ENCODE measurements at places on chromosomes 13 and 19.
A peak's percentile ranks its signal among the peaks of the same experiment; 100 is the strongest.

DNA sequence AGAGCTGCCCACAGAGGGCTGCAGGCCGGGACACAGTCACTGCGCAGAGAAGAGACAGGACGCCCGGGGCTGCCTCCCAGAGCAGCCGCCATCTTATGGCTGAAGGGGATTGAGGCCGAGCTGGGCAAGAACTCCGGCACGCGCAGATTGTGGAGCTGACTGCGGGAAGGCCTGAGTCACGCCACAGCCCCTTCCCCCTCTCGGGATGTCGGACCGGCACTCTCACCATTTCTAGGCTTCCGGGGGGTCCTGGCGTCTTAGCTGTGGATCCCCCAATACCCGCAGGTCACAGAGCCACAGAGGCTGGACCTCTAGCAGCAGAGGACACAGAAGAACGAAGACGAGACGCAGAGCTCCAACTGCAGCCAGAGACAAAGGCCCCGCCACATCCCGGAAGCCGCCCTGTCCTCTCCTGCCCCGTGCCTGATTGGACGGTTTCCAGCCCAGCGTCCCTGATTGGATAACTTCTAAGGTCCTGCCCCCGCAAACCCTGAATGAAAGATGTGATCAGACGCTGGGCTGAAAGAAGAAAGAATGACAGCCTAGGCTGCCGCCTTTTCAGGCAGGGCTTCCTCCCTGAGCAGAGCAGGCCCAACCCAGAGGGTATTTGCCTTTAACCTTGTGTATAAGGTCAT, at the start of gene ZNF43:
Gene ZNF43, minus strand, starts transcription at position 373 of the 635 bp plus-strand sequence. Its CDS starts 144 bp downstream, at position 229.
- peak; percentile 79 for DNase-seq

GRCh38 chr19:33391631-33392249, 18.2 kb downstream of the CEBPG start:
- DNase-seq = no peak

DNA sequence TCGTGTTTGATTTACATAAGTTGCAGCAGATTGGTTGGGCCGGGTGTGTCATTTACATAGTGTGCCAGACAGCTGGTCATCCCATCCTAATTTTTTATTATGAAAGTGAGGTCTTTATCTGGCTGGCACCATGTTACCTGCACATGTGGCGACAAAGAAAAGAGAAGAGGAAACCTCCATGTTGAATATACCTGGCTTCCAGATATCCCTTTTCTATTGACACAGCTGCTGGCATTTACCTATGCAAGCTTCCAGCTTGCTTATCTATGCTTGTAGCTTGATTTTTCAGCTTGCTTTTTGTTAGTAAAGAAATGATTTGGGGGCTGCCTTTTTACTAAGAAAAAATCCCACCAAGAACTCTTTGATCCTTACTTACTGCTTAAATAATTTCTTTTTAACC, 681.3 kb upstream of the SLITRK1 start:
- DNase-seq = no peak

GRCh38 chr13:26222520-26223046, 469 bp upstream of the RNF6 start:
- no peak for DNase-seq

- DNase-seq = no peak
These were observed 32.0 kb upstream of the TUBGCP3 start for GRCh38 chr13:112619730-112620631.

DNA sequence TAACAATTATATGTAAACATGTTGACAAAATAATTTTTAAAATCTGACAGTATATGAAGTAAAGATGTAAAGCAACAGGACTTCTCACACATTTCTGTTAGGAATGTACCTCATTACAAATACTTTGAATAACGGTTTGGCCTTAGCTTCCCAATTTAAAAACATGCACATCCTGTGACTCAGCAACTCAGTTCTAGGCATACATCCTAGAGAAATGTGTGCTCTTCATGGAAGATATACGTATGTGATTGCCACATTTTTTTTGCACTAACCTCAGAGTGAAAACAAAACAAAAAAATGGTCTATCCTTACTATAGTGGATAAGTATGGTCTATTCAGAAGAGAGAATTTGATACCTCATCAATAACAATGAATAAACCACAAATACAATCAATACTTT, 314.6 kb downstream of the LIG4 start:
- no peak for DNase-seq

DNA sequence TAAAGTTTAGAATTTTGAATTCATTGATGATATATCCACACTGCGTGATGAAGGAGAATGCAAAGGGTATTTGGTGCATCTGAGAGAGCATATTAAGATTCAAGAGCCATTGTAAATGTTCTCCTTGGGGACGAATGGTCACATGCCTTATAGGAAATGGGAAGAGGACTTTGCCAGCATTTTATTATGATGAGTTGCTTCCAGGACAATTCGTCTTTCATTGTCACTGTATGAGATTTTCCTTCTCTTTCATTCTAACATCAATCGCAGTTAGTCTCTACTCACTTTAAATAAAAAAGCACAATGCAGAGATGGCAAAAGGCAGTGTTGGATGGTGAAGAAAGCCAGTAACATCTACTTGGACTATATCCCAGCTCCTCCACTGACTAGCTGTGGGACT, 21.4 kb downstream of the WDFY2 start:
- DNase-seq = no peak

GRCh38 chr19:3360421-3361383, 5.7 kb upstream of the NFIC start:
- DNase-seq = peak; percentile 47

DNA sequence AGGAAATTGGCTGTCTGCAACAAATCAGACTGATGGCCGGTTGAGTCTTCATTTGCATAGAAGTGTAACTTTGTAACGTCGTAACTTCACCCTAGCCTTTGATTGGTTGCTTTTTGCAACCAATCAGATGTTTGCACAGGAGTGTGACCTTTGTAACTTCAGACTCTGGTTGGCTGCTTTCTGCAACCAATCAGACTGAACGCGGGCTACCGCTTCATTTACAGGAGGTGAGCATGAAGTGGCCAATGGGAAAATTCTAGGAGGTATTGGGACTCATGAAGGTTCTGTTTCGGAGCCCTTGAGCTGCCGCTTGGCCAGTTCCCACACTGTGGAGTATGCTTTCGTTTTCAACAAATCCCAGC, 441 bp upstream of the ZNF559 start:
- no peak for DNase-seq

DNA sequence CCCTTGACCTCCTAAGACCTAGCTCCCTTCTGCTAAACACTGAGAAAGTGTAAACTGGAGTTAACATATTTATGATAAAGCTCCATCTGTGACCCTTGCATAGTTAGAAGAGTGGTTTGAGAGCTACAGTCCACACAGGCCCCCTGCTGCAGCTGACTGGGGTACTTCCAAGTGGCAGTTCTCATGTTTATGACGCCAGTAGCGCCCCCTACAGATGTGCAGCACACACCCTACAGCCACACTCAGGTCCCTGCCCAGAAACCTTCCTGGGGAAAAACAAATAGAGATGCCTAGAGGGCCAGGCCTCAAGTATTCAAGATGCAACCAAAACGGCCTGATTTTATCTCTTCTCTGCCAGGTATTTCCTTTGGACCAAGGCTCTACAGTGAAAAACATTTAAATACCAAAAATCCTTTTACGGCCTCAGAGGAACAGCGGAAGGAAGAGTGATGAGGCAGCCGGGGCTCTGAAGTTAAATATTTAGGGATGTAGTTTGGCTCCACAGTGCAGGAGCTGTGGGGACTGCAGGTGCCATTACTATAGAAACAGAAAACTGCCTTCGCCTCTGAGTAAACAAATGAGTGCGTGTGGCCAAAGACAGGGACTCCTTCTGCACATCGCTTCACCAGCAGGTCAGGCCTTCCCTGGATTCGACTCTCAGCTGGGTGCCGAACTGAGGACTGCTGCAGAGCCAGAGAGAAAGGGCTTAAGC, 553.1 kb downstream of the EFNB2 start:
- no peak for DNase-seq

- no peak for DNase-seq
These were observed 9.6 kb downstream of the SH3GL1 start for GRCh38 chr19:4390567-4391305.

- DNase-seq = peak; percentile 89
These were observed 13.7 kb upstream of the GPR183 start for GRCh38 chr13:99320693-99321481.

DNA sequence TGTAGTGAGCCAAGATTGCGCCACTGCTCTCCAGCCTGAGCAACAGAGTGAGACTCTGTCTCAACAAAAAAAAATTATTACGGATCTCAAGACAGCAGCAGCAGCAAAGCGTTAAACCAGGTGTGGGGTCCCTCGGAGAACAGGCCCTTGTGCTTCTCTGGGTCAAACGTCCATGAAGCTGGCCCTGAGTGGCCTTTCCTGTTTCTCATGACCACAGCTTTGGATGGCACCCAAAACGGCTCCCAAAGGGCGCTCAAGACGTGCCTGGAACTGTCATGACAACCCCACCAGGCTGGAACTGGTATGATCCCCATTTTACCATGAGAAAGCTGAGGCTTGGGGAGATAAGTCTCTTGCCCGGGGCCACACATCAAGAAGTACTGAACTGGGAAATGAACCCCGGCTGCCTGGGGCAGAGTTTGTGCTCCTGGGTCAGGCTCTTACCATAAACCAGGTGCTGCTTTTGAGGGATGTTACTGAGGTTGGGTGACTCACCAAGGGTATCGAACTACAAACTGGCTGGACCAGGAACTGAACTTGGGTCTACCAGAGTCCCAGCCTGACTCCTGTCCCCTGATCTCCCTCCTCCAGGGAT, 11.6 kb upstream of the SAMD1 start:
- DNase-seq = no peak

DNA sequence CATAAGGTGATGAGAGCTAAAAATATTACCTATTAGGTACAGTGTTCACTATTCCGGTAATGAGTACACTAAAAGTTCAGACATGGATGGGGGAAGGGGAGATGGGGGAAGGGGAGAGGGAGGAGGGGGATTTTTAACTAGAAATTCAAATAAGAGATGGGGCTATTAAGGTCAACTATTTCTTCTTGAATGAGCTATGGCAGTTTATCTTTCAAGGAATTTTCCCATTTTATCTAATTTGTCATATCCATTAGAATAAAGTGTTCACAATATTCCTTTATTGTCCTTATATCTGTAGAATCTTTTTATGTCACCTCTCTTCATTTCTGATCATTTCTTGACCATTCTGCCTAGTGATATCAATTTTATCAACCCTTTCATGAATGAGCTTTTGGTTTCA, 362.4 kb downstream of the SUCLA2 start:
- DNase-seq = no peak

DNA sequence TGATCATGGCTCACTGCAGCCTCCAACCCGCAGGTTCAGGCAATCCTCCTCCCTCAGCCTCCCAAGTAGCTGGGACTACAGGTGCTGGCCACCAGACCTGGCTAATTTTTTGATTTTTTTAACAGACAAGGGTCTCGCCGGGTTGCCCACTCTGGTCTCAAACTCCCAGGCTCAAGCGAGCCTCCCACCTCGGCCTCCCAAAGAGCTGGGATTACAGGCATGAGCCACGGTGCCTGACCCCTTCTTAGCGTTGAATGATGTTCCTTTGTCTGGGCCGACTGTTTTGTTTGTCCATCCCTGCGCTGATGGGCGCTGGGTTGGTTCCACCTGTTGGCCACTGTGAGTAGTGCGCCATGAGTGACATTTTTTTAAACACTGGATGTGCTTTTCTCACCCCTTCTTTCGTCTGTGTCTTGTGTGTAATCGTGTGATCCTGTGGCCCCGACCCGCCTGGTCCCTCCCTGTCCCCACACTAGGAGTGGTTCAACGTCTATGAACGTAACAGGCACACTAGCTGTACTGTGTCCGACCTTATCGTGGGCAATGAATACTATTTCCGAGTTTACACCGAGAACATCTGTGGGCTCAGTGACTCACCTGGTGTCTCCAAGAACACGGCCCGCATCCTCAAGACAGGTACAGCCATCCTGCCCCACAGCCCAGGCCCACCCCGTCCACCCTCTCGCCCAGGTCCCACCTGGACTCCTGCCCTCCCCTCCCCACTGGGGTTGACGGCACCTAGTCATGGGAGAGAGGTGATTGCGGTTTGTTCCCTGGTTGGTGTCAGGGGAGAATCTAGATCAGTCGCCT, 15.0 kb upstream of the EMC10 start:
- DNase-seq = peak; percentile 34

DNA sequence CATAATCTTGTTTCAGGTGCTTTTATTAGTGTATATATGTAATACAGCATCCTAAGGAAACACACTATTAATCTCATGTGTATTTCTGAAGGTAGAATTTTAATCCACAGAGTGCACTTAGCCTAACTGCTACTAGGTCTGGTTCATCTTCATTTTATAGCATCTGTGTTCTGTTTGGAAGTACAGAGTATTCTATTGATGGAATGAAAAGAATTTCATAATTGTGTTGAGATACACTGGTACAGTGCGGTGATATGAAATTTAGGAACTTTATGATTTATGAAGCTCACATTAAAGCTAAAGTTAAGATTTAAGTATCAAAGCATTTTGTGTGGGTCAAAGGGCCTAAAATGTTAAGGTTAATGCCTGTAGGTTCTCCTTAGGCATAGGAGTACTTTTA, 6.0 kb downstream of the PCDH17 start:
- no peak for DNase-seq

DNA sequence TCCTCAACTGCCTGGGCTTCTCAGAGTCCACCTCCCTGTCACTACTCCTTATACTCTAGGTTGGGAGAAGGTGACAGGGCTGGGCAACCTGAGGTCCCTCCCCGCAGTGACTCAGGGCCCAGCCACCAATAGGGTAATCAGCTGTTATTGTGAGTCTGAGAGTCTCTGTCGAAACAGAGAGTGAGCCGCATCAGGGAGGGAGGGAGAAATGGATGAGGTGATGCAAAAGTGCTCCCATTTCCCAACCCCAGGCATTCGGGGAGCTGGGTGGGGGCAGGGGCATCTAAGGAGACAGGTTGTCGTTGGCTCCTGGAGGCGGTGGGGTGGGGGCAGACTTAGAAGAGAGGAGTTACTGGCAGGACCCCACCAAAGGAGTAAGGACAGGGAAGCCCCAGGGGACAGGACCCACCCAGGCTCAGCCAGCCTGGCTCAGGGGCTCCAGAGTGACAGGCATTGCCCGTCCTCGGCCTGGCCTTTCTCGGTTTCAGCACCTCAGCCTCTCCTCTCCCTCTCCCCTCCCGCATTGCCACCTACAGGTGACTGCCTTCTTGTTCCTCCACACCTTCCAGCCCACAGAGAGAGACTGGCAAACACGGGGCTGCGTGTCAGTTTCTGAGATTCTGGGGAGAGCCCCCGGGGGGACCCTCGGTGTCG, at the start of gene DMKN:
Gene DMKN, minus strand, starts transcription at position 22 of the 654 bp plus-strand sequence. CDS start 174 bp downstream, outside the sequence.
- DNase-seq = no peak

DNA sequence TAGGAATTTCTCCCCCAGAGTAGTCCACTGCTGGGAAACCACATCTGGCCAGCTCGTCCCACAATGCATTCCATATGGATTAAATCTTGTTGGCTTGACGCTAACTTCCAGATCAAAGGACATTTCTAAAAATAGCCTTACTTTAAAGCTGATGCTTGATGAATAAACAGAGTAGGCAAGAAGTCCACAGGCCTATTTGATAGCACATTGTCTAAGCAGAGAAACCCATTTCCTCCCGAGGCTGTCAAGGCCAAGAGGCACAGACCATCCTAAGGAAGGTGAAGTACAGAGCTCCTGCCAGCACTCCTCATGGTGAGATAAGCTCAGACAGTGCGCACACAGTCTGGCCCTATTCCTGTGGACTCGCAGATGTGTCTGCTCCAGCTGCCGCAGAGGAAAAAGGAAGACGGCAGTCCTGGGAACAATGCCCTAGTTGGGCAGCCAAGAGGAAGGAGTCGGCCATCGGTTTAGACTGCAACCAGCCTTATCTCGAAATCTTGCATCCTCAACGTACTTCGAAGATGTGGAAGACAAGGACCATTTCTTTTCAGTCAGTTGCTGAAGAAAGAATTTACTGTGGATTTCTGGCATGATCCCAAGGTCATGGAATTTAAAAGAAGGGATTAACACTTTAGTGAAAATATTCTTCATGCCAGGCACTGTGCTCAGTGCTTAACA, 156.8 kb downstream of the RGCC start:
- DNase-seq = peak; percentile 58

GRCh38 chr13:109345433-109345941, 440.9 kb downstream of the IRS2 start:
- peak; percentile 95 for DNase-seq

Data from SJSA1 (cell line).